Activated CD4-positive, alpha-beta T cell treated with anti-CD3 and anti-CD28 coated beads, Interleukin-2, amount 10 ng/mL, durations not matched to agents 24 days and 14 days (primary cell): ENCODE measurements at places on chromosomes 1 and 21. TPM values are rescaled to one million over a fixed set of nuclear protein-coding genes. Genes with fewer than 3 reads are reported as not detected.

The TBX19 gene
- total RNA-seq = 2.5 and 3.2 TPM in 2 replicates

- H3K4me1 ChIP-seq = no peaks in the 10 kb centered on the region
- no peaks in the 10 kb centered on the region for H3K27me3 ChIP-seq
- H3K4me3 ChIP-seq = no peak overlapping the region
- H3K27ac ChIP-seq = no peak overlapping the region
These were observed 808.7 kb downstream of the NCAM2 start for GRCh38 chr21:21806711-21807597.

- peak within 1 kb of the TSS; percentile 74 for H3K4me3 ChIP-seq
- H3K36me3 ChIP-seq = no peaks in the 10 kb centered on the region
- peaks cover 4% of the 10 kb centered on the region for H3K27me3 ChIP-seq
- peak; percentile 63 for DNase-seq
- peaks cover 8% of the 10 kb centered on the region for H3K4me1 ChIP-seq
- H3K27ac ChIP-seq = no peak within 1 kb of the TSS
These were observed at the start of gene CFH for GRCh38 chr1:196651637-196652215. CFH (plus strand) TSS chr1:196652043; CDS start chr1:196652118, 75 bp downstream.

GRCh38 chr1:221334062-221334461 lies 407.8 kb downstream of the DUSP10 start:
- H3K4me1 ChIP-seq = no peaks in the 10 kb centered on the region
- no peaks in the 10 kb centered on the region for H3K36me3 ChIP-seq
- H3K4me3 ChIP-seq = no peak overlapping the region
- no peaks in the 10 kb centered on the region for H3K27me3 ChIP-seq
- no peak overlapping the region for H3K27ac ChIP-seq
- DNase-seq = no peak

DNA sequence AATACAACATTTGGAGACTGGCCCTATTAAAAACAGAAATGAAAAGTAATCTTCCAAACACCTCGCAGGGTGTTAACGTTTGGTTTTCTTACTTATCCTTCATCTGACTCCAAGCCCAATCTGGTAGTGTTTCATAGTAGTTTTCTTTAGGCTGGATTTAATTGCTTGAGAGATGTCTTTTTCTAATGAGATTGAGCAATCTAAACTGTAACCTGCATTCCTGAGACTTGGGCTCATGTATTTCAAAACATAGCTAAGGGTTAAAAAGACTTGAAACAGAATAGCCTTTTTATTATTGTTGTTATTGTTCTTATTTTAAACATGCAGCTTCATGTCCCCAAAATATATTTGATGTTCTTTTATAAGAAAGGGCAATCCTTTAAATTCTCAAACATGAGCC lies 278.9 kb downstream of the TGFB2 start:
- H3K4me1 ChIP-seq = no peaks in the 10 kb centered on the region
- no peaks in the 10 kb centered on the region for H3K27me3 ChIP-seq
- no peaks in the 10 kb centered on the region for H3K36me3 ChIP-seq
- no peak for DNase-seq
- no peak overlapping the region for H3K27ac ChIP-seq
- no peak overlapping the region for H3K4me3 ChIP-seq

GRCh38 chr1:83512373-83513193 lies 486.3 kb downstream of the TTLL7 start:
- H3K27me3 ChIP-seq = no peaks in the 10 kb centered on the region
- no peak for DNase-seq
- H3K27ac ChIP-seq = no peak overlapping the region
- peaks cover 16% of the 10 kb centered on the region for H3K36me3 ChIP-seq
- peaks cover 49% of the 10 kb centered on the region for H3K4me1 ChIP-seq

GRCh38 chr1:41432481-41433280 lies 51.8 kb downstream of the EDN2 start:
- H3K4me3 ChIP-seq = no peak overlapping the region
- H3K4me1 ChIP-seq = no peaks in the 10 kb centered on the region
- no peaks in the 10 kb centered on the region for H3K36me3 ChIP-seq
- H3K27ac ChIP-seq = no peak overlapping the region

The GUCA2A gene
- total RNA-seq = not detected in 2 replicates

DNA sequence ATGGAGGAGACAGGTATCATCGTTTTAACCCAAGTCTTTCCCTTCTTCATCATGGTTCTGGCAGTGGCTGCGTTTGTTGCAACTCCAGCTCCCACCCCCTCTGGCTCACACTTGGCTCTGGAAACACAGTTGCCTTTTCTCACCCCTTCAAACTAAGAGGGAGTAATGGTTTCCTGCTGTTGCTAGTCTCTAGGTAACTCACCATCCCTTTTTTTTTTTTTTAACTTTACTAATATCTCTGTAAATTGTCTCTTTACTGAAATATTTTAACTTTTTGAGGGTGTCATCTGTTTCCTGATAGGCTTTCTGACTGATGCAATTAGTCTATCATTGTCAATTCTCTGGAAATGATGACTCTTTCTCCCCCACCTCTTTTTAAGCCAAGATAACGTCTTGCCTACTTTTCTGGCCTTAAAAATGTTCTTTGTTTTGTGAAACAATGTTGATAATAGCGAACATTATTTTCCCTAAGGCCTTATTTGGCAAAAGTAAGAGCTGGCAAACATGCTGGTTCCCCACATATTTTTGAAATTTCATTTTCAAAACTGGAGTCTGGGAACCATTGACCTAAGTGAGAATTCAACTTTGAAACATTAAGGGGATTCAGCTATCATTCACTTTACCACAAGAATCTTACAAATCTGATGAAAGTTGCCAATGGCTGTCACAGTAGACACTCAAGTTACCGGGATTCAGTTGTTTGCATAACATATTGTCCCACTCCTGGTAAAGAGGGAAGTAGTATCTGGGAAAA lies 85.3 kb downstream of the LEPR start:
- no peak overlapping the region for H3K4me3 ChIP-seq
- H3K27me3 ChIP-seq = peaks cover 4% of the 10 kb centered on the region
- H3K36me3 ChIP-seq = no peaks in the 10 kb centered on the region
- no peak for DNase-seq
- no peaks in the 10 kb centered on the region for H3K4me1 ChIP-seq

The ECE1 gene
- total RNA-seq = 133 and 134 TPM in 2 replicates

The RBM34 gene
- 123 and 135 TPM in 2 replicates for total RNA-seq

The ATP1A4 gene
- not detected in 2 replicates for total RNA-seq
